ENCODE measurements at places on chromosomes 7 and 10.

- no peak for DNase-seq
Observed at GRCh38 chr10:69372126-69372980, 44.4 kb downstream of the TACR2 start.

GRCh38 chr7:25454020-25454419, 225.7 kb upstream of the NPVF start:
- no peak for DNase-seq

GRCh38 chr7:115417662-115418061, 495.8 kb downstream of the MDFIC start:
- no peak for DNase-seq

DNA sequence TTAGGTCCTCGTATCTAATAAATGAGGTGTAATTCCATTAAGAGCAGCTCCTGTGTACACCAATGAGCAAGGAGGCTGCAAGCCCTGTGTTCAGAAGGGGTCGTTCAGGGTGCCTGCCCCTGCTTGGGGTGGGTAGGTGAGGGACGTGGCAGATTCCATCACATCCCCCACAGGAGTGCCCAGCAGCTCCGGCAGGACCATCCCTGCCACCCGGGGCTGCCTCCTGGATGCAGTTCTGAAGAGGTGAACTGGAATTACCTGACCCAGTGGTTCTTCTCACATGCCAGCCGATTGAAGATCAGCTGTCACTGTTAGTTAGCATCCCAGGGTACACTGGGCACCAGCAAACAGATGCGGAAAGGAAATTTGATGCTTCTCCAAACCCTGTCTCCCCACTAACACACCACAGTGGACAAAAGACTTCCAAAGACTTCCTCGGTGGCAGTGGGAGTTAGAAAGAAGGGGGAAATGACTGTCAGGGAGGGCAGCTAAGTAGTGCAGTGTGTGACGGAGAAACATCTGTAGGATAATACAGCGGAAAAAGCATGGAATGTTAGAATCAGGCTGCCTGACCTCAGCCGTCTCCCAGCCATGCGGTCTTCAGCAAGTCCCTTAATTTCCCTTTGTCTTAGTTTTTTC, 313.6 kb upstream of the ZMIZ1 start:
- DNase-seq: no peak

DNA sequence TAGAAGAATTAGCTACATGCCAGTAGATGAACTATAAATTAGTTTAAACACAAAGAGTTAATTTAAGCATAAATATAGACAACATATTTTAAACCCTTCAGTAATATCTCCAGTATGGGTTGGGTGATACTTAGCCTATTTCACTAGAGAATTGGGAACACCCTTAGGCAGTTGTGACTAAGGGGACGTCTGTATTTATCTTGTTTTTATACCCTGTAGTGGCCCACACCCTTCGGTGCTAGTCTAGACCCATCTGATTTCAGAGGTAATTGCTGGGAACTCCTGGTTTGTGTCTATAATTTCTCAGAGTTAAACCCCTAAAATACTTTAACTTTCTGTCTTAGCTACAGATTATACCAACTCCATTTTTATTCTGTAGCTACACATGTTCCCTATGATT, 11.5 kb upstream of the STEAP4 start:
- DNase-seq: no peak

GRCh38 chr7:100966542-100967291, 2.6 kb upstream of the MUC12 start:
- DNase-seq: no peak

- DNase-seq: no peak
Observed at GRCh38 chr7:1738511-1738910, 68.4 kb downstream of the ELFN1 start.

DNA sequence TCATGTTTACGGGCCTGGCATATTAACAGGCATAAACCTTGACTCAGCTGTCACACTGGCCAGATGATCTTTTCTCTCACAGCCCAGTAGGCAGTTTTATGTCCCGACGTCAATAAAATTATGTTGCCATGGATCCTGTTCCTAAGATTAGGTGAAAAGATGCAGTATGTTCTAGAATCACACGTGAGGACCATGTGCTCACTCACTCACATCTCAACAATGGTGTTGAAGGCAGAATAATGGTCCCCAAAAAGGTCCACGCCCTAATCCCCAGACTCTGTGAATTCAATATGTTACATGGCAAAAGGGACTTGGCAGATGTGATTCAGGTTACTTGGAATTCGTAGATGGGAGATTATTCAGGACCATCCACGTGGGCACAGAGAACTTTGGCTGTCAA, 3.5 kb downstream of the DOCK1 start:
- no peak for DNase-seq

DNA sequence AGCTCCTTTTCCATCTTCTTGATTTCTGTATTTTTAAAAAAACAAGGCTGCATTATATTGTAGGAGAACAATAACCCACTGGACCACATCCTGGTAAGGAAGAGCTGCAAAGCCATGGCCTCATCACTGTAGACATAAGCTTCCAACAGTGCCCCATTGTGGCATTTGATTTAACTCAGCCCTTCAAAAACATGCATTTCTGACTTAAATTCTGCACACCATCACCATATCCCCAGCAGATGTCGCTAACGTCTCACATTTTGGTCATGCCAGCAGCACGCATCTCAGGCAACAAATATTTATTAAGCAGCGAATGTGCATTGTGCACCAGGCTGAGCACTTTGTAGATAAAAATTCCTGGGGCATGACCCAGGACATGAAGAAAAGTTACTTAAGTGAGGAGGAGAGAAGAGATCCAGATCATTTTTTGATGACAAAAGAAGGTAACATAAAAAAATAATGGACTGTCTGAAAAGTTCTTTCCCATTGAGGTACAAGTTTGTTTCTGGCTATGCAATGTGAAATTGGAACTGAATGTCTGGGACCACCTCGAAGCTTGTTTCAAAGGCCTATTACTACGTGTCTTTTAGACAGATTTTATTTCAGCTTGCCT, 164.6 kb upstream of the CDCA7L start:
- peak; percentile 81 for DNase-seq

DNA sequence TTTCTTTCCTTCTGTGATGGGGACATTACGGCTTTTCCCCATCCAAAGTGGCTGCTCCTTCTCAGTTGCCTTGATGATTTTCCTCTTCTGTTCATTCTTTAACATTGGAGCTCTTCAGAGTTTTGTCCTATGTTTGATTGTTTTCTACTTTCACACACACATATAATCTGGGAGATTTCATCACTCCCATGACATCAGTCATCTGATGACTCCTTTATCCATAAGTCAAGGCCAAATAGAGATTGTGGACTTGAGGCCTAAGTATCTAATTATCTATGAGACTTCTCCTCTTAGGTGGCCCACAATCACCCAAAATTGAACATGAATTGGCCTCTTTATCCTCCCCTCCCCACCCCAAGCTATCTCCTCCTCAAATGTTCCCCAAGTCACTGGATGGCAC, 5.3 kb upstream of the COL1A2 start:
- DNase-seq: no peak

GRCh38 chr10:11162828-11163599, 145.3 kb downstream of the CELF2 start:
- DNase-seq: no peak

DNA sequence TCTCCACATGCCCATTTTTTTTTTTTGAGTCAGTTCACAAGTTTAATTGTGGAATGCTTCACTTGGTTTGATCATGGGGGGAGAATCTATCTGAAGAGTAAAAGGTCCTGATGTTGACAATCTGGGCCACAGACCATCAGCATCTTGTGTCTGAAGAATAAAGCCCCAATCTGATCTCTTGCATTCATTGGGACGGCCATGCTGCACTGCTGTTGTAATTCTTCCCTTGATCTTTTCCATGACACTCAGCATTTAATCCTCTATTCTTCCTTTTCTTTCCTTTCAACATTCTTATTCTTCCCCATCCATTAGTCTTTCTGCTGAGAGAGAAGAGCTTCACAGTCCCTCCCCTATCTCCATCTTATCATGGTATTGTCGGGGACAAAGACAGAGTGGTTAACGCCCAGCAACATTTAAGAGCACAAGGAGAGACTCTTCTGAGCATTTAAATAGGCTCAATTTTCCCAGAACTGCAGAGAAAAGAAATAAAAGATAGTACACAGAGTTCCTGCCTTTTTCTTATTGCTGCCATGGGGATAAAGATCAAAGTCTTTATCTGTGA, 1157.3 kb downstream of the SORCS3 start:
- DNase-seq: no peak

GRCh38 chr7:87212498-87212897, 7.0 kb downstream of the TMEM243 start:
- no peak for DNase-seq

GRCh38 chr10:133196221-133196915, 33.6 kb upstream of the UTF1 start:
- DNase-seq: no peak

DNA sequence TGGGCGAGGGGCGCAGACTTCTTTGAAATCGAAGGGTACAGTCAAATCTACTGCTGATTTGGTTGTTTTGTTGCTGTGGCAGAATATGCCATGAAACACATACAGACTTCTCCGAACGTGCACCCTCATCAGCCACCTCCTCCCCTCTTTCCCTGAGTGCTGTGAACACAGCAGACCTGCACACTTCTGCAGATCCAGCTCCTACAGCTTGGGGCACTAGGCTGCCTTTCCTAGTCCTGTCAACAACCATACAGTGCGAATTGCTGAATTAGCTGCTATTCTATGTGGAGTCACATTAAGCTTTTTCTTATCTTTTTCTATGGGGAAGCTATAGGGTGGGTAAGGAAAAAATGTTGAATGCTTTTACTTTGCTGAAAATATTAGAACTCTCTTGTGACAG, 57.5 kb downstream of the COL17A1 start:
- DNase-seq: no peak

DNA sequence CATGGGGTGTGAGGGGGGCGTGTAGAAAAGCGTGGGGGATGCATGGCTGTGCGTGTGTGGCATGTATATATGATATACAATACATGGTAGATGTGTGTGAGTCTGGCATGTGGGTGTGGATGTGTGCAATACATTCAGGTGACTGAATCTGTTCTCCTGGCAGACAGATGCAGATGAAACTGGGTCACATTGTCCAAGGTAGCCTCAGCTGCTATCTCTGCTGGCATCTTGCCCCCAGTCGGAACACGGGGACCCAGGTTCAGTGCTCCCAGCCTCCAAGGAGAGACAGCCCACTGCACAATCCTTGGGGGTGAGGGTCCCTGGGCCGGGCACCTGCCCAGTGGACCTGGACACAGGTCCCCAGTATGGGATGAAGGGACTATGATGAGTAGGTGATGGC, 12.4 kb upstream of the SRRM3 start:
- DNase-seq: no peak

- DNase-seq: no peak
Observed at GRCh38 chr7:25240340-25240739, 12.1 kb upstream of the NPVF start.

GRCh38 chr10:43258562-43259212, 8.2 kb downstream of the RASGEF1A start:
- peak; percentile 61 for DNase-seq

- DNase-seq: no peak
Observed at GRCh38 chr7:111053035-111053434, 37.9 kb upstream of the LRRN3 start.

- DNase-seq: no peak
Observed at GRCh38 chr7:95132500-95132899, 191.8 kb downstream of the PON1 start.

- no peak for DNase-seq
Observed at GRCh38 chr7:137694405-137694804, 152.4 kb downstream of the DGKI start.

DNA sequence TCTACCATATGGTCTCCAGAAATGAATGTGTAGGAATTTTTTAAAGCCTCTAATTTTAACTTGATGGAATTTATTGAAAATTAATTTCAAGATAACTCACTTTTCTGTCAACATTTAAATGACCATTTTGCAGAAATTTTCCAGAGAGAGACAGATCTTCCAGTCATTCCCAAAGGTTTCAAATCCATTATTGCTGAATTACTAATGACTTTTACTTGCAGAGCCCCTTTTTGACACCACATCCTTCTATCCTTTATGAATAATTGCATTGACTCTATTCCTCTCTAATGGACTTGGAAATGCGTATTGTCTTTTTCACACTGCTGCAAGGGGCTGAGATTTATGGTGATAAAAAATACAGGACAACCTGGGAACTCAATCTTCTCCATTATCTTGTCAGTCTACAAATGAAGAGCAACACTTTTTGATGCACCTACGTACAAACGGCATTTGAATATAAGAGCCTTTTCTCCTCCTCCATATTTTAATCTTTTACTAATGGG, 42.7 kb downstream of the CUBN start:
- DNase-seq: no peak

DNA sequence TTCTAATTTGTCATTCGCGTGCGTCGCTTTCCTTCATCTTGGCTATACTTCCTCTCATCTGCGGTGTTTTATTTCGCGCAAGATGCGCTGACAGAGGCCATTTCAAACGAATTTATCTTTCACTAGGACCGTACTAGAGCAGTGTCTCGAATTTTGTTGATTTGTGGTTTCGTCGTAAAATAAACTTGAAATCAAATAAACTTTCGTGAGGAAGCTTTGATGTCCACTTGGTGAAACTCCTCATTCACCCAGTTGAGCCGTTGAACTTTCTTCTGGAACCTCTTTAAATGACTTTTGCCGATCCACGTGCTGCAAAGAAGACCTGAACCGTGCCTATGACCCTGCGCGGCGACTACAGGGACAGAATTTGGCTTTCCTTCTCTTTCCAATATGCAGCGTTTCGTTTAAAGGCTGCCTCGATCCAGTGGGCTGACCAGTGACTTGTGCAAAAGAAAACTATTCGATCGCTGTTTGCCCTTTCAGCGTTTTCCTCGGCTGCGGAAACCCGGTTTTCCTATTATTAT, 163.9 kb upstream of the PPP1R3A start:
- no peak for DNase-seq

GRCh38 chr10:114683162-114683561, 25.1 kb upstream of the ABLIM1 start:
- no peak for DNase-seq

DNA sequence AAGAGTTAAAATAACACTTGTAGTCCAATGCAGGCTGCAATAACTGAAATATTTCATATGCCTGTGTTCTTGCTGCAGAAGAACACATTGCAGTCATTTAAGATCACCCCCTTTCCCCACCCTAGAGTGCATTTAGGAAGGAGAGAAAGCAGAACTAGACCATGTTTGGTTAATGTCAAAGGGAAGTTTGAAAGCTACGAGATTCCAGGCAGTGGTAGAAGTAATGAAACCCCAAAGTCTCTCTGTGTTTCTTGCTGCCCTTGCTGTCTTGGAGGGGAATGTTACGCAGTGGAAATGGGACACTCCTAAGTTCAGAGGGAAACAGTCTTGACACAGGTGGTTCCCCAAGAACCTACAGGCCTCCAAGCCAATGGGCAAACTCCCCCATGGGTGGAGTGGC, 242.9 kb downstream of the PTEN start:
- DNase-seq: no peak
